Activated CD4-positive, alpha-beta T cell treated with anti-CD3 and anti-CD28 coated beads for 48 hours (primary cell): ENCODE measurements at places on chromosomes 11 and 22.

GRCh38 chr11:84581083-84581482 is 1046.1 kb downstream of the DLG2 start:
- no peak for DNase-seq

GRCh38 chr11:132980670-132981069 is 551.6 kb downstream of the OPCML start:
- no peak for DNase-seq

DNA sequence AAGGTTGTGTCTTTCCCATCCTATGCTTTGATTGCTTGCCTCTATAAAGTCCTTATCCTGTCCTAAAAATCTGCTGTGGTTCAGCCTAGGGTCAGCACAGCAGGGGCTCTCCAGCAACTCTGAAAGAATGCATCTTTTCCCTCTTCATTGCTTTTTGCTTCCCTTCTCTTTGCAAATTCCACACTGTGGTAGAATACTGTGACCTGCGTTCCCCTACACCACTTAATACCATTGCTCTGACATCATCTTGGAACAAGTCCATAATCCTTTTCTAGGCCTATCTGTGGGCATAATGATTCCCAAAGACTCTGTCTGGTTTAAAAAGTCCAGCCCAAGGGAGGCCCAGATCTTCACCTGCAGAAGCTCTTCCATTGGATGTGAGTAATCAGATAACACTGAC is 177.7 kb downstream of the NAV2 start:
- no peak for DNase-seq

- no peak for DNase-seq
These were observed 349.7 kb downstream of the BUD13 start for GRCh38 chr11:116422956-116423600.

GRCh38 chr11:79860336-79860735 is 419.5 kb upstream of the TENM4 start:
- DNase-seq, result no peak

- no peak for DNase-seq
These were observed 439 bp downstream of the SNX32 start for GRCh38 chr11:65834202-65834601.

- no peak for DNase-seq
These were observed 6.3 kb upstream of the SMIM35 start for GRCh38 chr11:118092907-118093571.

GRCh38 chr11:120324932-120325810 is at the start of gene TLCD5:
TLCD5 (plus strand) TSS chr11:120325299; CDS start chr11:120327442, 2,143 bp downstream.
- peak; percentile 59 for DNase-seq
